ENCODE measurements at places on chromosomes 13 and 19. TPM values are rescaled to one million over a fixed set of nuclear protein-coding genes. Genes with fewer than 3 reads are reported as not detected.

DNA sequence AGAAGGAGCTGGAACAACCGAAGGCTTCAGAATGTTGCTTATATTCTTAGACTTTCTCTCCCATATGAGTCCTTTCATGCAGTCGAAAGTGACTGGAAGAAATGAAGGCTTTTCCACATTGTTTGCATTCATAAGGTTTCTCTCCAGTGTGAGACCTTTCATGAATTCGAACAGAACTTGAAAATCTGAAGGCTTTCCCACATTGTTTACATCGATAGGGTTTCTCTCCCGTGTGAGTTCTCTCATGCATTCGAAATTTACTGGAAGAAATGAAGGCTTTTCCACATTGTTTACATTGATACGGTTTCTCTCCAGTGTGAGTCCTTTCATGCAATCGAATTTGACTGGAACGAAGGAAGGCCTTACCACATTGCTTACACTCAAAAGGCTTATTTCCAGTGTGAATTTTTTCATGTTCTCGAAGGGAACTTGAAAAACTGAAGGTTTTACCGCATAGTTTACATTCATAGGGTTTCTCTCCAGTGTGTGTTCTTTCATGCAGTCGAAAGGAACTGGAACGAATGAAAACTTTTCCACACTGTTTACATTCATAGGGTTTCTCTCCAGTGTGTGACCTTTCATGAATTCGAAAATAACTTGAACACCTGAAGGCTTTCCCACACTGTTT lies 21.5 kb downstream of the ZNF14 start:
- no peak for DNase-seq

- peak; percentile 15 for DNase-seq
These were observed 333.2 kb downstream of the DNAJC15 start for GRCh38 chr13:43356567-43356966.

Gene LHFPL6
- total RNA-seq = 34.7 TPM

- DNase-seq = no peak
These were observed 476.8 kb downstream of the DIAPH3 start for GRCh38 chr13:59686798-59687394.

Gene NRTN
- total RNA-seq = not detected

- no peak for DNase-seq
These were observed 57.7 kb downstream of the MLLT1 start for GRCh38 chr19:6221878-6222746.

DNA sequence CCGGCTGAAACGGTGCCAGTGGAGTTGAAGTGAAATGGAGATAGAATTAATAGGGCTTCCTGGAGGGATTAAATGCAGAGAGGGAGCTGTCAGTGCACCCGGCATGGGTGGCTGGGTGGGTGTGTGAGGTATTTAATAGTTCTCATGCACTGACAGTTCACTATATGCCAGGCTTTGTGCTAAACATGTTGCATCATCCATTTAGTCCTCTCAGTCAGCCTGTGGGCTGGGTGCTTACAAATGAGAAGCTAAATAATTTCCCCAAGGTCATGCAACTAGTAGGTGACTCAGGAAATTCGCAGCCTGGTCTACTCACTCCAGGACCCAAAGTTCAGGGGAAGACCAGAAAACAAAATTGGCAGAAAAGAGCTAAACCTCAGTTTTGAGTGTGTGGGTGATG lies 63.5 kb upstream of the SPATA13 start:
- DNase-seq = peak; percentile 35

- DNase-seq = no peak
These were observed 1115.2 kb upstream of the MIR17HG start for GRCh38 chr13:90232291-90232690.
